ENCODE measurements at places on chromosomes 12 and 14.
A peak's percentile ranks its signal among the peaks of the same experiment; 100 is the strongest.

DNA sequence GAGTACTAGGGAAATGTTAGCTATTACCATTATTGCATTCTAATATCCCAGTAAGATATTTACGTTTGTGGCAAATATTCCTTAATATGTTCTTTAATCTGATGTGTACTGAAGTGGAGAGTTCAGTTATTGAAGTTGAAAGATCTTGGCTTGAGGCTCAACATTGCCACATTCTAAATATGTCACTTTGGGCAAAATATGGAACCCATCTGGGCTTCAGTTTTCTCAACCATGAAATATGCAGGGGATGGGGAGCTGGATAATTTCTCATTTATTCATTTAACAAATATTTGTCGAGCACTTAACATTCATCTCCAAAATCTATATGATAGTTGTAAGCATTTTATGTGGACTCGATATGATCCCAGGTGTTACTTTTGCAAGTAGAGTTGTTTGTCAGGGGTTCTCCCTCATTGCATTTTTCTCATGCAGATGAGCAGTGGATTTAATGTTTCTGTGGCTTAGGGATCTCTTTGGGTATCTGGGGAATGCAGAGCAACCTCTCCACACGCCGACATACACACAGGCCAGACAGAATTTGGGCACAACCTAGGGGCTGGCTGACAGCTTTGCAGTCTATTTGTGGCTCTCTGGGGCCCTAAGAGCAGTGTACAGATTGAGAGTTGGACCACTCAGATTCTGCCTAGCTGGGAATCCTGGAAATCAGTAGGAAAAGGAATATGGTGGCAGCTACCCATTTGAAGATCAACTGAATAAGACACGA, 26.6 kb upstream of the APPL2 start:
- DNase-seq, result no peak

DNA sequence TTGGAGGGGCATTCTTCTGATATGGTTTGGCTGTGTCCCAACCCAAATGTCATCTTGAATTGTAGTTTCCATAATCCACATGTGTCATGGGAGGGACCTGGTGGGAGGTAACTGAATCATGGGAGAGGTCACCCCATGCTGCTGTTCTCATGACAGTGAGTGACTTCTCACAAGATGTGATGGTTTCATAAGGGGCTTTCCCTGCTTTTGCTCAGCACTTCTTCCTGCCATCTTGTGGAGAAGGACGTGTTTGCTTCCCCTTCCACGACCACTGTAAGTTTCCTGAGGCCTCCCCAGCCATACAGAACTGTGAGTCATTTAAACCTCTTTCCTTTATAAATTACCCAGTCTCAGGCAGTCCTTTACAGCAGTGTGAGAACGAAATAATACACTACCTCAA, 382.4 kb downstream of the VRK1 start:
- DNase-seq, result no peak

DNA sequence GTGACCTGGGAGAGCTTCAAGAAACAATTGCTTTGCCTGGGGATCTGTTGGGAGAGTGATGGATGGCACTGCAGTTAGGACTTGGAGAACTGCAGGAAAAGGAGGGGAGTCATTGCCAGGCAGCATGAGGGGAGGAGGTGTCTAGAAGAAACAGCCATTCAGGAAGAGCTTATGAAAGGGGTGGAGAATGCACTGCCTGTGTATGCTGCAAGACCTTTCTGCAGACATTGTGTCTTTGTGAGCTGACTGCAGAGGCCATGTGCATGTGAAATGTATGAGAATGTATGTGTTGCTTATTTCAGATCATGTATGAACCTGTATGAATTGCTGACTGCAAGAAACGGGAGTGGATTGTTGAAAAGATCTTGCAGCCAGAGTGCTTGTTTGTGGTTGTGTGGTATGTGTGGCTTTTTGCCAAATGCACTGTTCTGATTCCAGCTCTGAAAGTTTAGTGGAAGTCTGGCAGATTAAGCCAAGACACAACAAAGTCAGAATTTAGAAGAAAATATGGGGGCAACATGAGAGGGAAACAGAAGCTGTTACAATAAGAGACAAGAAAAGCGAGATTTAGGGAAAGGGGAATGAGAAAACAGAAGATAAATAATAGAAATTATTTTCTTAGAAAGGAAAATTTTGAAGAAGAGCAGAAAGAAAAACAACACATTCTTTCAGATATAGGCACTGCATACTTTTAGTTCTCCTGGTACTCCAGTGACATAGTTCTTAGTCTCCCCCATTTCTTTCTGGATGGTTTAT, 9.8 kb upstream of the RIMKLB start:
- no peak for DNase-seq

DNA sequence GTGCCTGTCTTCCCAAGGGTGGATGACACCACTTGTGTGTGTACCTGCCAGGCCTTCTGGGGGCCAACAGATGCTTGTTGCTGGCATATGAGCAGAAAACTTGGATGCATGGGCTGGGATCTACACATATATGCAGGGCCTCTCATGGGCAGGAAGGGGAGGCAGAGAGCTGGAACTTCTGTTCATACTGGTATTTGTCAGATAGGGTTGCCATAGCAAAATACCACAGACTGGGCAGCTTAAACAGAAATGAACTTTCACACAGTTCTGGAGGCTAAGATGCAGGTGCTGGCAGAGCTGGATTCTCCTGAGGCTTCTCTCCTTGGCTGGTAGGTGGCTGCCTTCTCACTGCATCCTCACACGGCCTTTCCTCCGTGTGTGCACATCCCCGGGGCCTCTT, 121.8 kb downstream of the SUDS3 start:
- no peak for DNase-seq

DNA sequence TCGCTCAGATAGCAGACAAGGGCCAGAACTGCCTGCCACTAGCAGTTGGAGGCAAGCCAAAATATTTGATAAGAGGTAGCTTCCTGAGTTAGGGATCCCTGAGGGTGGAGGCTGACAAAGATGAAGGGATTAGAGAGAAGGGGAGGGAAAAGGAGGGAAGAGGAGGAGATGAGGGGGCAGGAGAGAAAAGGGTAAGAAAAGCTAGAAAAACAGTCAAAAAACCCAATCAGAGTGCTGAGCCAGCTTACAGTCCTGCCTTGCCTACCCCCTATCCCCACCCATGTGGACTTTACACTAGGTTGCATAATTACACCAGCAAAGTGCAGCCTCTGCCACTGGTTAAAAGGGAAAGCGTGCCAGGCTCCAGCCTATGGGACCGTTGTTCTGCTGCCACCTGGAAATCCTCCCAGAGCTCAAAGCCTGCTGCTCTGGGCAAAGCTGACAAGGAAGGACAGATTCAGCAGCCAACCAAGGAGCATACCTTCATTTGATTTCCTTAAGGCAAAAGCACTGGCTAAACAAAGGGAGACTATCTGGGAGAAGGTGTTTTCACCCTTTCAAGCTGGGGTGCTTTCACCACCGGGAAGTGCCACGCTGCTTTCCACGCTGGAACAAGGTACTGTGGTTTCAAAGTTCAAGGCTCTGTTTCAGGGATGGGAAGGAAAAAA, 3.8 kb upstream of the NUMB start:
- DNase-seq, result peak; percentile 75

DNA sequence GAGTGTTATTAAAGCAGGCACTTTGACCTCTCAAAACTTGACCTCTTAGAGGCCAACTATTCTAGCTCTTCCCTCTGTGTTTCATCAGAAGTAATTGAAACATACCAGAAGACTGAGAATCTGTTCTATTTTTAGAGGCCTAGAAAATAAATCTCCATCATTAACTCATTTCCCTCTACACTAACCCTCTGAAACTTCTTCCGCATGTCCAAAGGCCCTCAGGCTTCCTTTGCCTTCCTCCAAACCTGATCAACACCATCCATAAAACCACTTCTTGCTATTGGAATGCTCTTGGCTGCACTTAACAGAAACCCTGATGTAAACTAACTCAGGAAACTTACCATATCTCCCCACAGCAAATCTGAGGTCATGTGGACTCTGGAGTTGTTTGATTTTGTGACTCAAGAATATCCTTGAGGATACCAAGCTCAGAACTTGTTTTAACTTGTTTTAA, 196.4 kb downstream of the RPAP3 start:
- DNase-seq, result no peak

DNA sequence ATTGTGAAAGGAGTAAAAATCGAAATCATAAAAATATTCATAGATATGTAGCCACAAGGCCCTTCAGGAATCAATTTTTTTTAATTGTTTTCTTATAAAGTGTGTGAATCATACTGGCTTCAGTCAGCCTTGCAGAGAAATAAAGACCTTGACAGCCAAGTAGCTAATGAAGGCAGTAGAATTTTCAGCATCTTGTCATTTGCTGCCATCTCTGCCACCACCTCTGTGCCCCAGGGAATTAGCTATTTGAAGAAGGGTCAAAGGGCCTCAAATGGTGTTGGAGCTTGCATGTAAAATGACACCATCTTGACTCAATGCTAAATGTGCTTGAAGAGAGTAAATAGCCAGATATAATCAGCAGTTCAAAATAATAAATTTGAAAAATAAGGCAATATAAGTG, 359.4 kb upstream of the DCN start:
- DNase-seq, result no peak
